RPMI7951 (cell line): ENCODE measurements at places on chromosomes 11 and 22. TPM values are rescaled to one million over a fixed set of nuclear protein-coding genes. Genes with fewer than 3 reads are reported as not detected.

The IPO7 gene
- 79.0 and 88.7 TPM in 2 replicates for total RNA-seq

The DDI1 gene
- not detected in 2 replicates for total RNA-seq

The TRIM49B gene
- total RNA-seq, result not detected in 2 replicates

The RNF214 gene
- 7.1 and 7.2 TPM in 2 replicates for total RNA-seq

The CALCB gene
- total RNA-seq, result not detected in 2 replicates

GRCh38 chr11:65573391-65574079 is 1.2 kb downstream of the FAM89B start:
- DNase-seq, result no peak

- no peak for DNase-seq
Measured at GRCh38 chr11:119626871-119627270, 102.1 kb downstream of the NECTIN1 start.

GRCh38 chr11:28524098-28524497 is 415.9 kb downstream of the METTL15 start:
- peak; percentile 21 for DNase-seq

- DNase-seq, result no peak
Measured at GRCh38 chr22:34129691-34130486, 209.6 kb upstream of the LARGE1 start.

GRCh38 chr11:12810568-12810894 is 136.3 kb downstream of the TEAD1 start:
- peak; percentile 67 for DNase-seq

GRCh38 chr11:74154620-74155281 is 16.1 kb downstream of the C2CD3 start:
- peak; percentile 39 for DNase-seq

DNA sequence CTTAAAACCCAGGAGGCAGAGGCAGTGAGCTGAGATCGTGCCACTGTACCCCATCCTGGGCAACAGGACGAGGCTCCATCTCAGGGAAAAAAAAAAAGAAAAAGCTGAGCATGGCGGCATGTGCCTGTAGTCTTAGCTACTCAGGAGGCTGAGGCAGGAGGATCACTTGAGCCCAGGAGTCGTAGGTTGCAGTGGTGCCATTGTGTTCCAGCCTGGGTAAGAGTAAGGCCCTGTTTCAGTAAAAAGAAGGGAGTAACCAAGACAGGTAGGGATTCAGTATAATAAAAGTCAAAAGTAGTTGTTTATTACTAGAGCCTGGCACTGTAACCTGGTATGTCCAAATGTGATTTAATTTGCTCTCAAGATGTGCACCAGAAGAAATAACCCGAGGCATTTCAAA is 8.1 kb upstream of the RAB30 start:
- DNase-seq, result no peak

- no peak for DNase-seq
Measured at GRCh38 chr22:24059793-24060192, 48.7 kb downstream of the CABIN1 start.

DNA sequence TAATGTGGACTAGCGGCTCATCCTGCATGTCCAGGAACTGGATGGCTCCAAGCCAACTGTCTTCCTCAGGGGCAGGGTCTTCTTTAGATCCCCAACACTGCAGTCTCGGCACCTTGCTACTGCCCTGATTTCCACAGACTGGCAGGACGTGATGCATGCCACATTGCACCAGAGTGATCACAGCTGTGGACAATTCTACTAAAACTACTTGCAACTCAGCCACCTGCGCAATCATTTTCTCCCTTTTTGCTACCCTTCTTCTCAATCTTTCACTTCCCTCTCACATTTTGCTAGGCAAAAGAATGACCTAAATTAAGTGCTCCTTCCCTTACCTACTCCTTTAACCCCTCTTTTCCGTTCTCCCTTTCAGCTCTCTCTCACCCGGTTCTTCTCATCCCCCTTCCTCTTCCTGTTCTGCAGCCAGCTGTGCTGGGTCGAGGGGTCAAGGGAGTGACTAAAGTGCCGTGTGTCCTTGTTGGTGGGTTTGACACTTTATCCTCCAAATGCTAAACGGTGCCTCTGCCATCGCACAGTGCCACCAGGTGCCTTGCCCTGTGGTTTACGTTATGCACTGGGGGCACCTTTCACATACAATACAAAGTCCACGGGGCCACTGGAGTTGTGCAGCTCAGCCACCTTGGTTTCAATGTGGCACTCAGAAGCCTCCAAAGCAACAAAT is 11.5 kb upstream of the PEX26 start:
- DNase-seq, result no peak

- no peak for DNase-seq
Measured at GRCh38 chr11:108984523-108984922, 319.7 kb downstream of the DDX10 start.

- DNase-seq, result peak; percentile 67
Measured at GRCh38 chr22:40726514-40726913, 47.2 kb downstream of the MCHR1 start.

DNA sequence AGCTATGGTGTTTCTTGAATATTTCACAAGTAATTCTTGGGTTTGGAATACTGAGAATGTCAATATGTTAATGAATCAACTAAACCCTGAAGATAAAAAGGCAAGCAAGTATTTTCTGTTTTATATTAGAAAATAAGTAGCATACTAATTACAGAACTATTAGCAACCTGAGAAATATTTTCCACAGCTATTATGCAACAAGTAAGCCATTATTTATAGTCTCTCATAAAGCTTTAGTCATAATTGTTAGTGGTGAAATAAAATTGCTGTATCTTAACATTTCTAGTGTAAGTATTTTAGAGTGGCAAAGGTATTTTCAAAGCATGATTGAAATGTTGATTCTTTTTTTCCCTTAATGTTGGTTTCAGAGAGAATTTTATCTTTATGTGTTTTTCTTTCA is 53.3 kb downstream of the FAR1 start:
- no peak for DNase-seq

- DNase-seq, result no peak
Measured at GRCh38 chr11:84372381-84372950, 1086.3 kb upstream of the CCDC90B start.

DNA sequence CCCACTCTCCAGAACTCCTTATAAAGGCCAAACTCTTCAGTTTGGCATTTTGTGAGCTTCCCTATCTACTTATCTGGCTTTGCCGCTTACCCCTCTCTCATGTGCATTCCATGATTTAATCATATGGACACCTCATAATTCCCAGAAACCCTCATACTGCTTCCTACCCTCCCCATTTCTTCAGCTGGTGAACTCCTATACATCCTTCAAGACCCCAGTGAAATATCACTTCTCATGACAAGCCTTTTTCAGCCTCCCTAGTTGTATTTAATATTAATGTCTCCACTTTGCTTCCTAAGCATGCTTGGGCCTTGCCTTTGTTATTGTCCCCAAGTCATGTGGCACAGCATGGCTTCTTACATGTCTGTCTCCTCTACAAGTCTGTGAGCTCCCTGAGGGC is 13.7 kb upstream of the TSPAN18 start:
- no peak for DNase-seq

DNA sequence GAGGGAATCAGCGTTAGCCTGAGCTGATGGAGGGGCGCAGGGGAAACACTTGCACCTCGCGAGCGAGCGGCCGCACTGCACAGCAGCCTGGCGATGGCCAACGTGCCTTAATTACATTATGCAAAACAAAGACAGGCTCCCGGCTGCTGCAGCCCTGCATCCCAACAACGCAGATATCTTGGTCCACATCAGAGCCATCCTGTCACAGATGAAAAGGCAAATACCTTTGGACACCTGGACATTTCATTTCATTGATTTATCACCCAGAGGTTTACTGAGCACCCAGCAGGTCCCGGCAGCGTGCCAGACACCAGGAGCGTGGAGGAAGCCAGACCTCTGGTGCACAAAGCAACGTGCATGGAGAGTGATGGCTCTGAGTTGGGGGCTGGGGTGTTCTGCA is 843.0 kb downstream of the TBC1D22A start:
- DNase-seq, result no peak

- DNase-seq, result no peak
Measured at GRCh38 chr22:29113319-29113718, 40.5 kb downstream of the KREMEN1 start.

DNA sequence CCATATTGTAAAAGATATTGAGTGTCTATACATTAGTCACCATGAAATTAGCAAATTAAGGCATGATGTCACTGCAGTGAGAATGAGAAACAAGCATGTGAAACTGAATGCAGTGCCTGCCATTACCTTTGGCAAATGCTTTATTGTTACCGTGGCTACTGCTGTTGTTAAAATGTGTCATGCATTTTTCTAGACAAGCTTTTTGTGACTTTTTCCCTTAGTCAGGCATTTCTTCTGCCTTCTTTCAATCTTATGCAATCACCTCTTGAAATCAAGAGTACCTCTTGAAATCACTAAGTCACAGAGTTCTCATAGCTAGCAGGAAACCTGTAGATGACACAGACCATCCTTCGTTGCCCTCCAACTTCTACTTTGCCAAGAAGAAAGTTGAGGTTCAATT is 461.7 kb upstream of the TENM4 start:
- no peak for DNase-seq

- DNase-seq, result no peak
Measured at GRCh38 chr22:48960576-48960975, 867.1 kb downstream of the BRD1 start.

DNA sequence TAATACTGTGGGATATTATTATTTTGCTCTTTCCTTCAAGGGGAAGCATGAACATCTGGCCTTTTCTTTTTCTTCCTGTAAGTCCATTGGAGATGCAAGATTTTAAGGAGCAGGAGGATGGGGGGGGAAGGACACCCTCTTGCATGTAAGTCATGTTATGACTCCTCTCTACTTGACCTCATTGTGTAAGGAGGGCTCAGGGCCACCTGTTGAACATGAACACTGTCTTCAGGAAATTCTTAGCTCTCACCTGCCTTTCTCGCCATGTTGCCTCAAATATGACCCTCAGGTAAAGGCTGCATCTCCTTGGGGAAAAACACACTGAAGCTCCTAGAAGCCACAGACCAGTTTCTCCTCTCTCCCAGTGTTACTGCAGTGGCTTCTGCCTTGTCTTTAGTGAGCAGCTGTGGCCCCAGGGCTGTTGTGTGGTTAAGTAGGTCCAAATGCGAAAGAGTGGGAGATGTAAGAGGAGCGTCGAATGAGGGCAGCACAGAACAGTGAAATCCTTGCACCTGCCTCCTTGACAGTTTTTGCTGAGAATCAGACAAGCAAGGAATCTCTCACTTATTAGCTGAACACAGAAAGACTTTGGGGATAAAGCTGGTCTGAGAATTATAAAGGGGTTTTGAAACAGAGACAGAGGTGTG is 1.3 kb upstream of the RAG1 start:
- DNase-seq, result peak; percentile 13

DNA sequence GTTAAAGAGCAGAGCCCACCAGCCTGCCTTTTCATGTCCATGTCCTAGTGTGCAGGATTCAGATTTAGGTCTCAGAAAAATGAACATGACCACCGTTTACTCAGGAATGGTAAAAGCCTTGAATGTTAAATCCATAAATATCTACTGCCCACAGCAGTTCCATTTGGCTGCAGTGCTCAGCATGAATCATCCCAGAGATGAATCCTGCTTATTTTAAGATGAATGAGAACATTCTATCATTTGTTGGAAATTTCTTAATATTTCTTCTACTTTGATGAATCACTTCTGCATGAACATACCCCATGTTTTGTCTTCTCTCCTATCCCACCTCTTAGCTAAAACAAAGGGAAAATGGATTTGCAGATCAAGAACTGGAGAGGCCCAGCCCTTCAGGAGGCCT is 47.5 kb upstream of the AQP11 start:
- no peak for DNase-seq

GRCh38 chr11:118427707-118428106 is 8.6 kb upstream of the KMT2A start:
- no peak for DNase-seq

DNA sequence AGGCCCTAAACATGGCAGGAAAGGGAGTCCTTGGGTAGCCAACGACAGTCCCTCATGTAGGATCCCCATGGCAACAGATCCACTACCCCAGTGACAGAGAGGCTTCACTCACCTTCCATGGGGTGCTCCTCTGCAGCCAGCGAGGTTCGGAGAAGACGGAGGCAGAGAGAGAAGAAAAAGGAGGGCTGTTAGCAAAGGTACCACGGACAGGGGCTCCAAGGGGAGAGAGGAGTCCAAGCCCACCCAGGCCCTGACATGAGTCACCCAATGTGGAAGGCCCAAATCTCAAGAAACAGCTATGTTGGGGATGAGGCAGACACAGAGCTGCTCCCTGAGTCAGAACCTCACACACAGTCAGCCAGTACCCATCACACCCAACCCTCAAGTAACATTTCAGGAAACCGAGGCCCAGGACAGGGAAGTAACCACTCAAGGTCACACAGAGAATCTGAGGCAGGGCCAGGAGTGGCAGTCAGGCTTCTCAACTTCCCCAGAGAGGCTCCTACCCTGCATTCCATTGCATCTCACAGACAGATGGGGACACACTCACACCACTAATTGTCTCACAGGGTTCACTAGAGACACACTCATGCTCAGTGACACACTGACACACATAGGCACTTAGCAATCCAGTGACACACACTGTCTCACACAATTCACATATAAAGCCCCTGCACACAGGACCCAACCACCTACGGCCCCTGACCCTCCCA is 25.2 kb downstream of the NRXN2 start:
- no peak for DNase-seq

DNA sequence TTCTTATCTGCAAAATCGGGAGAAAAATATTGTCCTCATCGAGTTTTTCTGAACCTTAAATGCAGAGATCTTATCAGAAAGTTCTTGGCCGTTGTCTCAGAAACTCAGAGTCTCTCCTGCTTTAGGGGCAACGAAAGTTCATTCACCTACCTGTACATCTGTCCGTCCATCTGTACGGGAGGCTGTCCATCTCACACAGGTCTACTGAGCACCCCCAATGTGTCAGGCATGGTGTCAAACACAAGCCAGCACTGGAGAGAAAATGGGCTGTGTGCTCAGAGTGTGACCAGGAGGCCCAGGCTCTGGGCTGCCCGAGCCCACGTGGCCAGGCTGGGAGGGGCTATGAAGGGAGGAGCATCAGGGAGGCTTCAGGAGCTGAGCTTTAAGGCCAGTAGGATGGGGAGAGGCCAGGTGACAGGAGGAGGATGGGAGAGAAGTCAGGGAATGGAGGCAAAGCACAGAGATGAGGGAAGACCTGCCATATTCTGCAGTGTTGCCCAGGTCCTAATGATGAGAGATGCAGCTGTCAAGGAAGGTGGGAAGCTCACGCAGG is 62.4 kb upstream of the MYEOV start:
- no peak for DNase-seq

GRCh38 chr11:19079643-19080440 is 19.3 kb upstream of the MRGPRX2 start:
- DNase-seq, result peak; percentile 91

- no peak for DNase-seq
Measured at GRCh38 chr11:45513821-45514340, 151.5 kb downstream of the CHST1 start.

DNA sequence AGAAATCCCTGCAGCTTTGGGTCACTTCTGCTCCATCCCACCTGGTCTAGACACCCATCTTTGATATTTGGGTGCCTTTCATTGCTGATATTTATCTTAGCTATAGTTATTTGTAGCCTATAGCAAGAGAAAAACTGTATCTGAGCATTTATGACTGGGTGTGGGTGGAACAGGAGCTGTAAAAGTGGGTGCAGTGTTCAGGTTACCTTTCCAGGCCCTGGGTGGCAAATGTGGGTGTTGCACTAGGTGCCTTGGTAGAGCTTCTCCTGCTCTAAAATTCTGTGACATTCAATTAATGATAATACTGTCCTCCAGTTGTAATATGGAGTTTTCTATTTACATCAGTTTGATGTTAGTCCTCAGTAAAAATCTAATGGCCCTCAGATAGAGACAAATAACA is 78.4 kb upstream of the OR4B1 start:
- no peak for DNase-seq
